ENCODE measurements at places on chromosomes 11 and 22.

DNA sequence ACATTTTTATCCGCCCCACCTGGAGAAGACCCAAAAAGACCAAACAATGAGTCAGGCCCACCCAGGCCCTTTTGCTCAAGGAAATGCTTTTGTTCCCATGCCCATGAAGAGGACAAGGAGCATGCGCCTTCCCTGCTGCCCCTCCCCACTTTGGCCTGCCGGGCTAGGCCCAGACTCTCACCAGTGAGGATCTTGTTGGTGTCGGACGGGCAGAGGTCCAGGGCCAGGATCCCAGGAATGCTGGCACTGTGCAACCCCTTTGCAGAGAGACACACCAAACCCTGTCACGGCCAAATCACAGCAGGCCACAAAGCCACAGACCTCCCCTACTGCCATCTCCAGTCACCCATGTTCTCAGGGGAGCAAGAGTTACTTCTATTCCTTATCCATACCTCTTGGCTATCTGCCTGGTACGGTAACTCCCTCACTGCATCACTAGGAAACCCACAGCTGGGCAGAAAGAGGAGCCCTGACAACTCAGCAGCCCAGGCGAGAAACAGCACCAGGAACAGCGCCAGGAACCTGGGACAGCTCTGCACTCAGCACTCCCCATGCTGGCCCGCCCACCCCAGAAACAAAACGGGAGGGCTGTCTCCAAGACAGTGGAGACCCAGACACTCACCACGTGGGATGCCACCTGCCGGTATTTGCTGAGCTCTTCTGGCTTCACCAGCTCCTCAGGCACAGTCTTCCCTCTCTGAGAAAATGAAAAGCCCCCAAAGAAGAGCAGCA is 5.5 kb downstream of the PRPF19 start:
- DNase-seq, result no peak

DNA sequence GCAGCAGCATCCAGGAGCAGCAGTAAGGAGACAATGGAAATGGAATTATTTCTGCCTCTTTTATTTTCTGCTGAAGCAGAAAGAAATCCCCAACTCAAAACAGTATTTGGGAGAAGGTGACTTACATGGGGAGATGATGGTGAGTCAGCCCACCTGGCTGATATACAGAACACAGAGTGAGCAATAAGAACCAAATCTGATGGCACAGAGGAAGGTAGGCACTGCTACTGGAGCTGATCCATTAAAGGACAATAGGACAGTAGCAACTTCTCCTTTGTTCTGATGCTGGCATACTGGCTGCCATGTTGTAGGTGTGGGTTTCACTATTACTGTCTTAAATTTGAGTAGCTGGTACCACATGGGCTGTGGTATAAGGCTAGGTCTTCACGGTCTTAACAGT is 45.2 kb downstream of the CLPB start:
- DNase-seq, result no peak

DNA sequence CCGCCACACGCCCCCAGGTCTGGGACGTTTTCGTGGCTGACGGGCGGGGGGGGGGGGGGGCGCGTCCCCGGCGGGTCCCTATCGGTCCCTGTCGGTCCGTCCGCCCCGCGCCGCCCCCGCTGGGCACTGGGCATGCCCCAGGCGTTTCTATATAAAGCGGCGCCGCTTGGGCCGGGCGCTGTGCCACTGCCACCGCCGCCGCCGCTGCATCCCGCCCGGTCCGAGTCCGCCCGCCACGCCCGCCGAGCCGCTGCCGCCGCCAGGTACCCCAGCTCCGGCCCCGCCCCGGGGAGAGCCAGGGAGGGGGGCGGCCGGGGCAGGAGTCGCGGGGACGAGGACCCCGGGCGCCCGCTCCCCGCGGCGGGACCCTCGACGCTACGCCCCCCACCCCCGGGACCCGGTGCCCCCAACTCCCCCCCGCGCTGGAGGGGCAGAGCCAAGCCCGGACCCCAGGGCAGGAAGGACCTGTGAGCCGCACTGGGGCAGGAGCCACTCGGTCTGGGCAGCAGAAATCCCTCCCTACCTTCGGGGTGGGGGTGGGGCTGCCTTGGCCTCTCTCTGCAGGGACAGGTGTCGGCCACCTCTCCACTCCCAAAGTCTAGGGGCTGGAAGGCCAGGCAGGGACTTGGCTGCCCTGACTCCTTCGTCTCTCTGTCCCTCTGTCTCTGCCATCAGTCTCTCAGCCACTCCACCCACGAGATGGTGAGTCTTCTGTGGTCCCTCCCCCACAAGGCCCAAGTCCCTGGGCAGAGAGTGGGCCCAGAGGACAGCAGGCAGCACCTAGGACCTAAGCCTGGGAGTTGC is at the start of gene CARNS1:
CARNS1 (plus strand) TSS at position 178 of the 804 bp plus-strand sequence; CDS start at position 700, 522 bp downstream.
- DNase-seq, result no peak

GRCh38 chr22:40014667-40015248 is 20.0 kb downstream of the FAM83F start:
- no peak for DNase-seq

GRCh38 chr22:20511578-20512229 is 4.3 kb downstream of the MED15 start:
- DNase-seq, result no peak

- DNase-seq, result no peak
Measured at GRCh38 chr11:14518820-14519219, 1.4 kb downstream of the PSMA1 start.

DNA sequence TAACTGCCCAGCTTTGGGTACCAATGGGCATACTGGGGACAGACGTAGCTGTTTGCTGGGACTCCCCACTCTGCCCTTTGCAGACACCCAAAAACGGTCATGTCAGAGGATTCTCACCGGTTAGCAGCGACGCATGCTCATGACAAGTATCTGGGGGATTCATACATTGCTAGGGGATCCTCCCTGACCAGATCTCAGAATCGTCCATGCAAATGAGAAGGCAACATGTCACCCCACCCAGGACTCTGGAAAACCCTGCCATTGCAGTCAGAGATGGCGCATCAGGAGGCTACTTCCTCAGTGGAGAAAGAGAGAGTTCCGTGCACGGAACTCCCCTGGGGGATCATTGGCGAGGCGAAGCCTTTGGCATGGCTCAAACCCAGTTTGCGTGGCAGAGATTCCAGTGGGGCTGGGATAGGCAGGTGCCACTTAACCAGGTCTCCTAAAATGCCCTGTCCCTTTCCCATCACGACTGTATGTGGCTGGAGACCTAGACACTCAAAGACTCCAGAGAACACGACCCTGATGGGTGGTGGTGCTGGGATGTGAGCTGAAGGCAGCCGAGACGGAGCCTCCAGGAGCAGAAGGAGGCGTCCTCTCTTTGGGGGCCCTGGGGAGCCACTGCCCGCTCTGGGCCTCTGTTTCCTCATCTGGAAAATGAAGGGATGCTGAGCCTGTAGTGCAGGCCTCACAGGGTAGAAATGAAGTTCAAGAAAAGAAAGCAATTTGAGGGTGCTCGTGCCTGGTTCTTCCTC is 4.9 kb downstream of the RGL4 start:
- DNase-seq, result no peak

GRCh38 chr22:24157822-24158135 is 23.5 kb upstream of the SUSD2 start:
- no peak for DNase-seq

- no peak for DNase-seq
Measured at GRCh38 chr22:26707581-26707980, 50.2 kb downstream of the MIAT start.

DNA sequence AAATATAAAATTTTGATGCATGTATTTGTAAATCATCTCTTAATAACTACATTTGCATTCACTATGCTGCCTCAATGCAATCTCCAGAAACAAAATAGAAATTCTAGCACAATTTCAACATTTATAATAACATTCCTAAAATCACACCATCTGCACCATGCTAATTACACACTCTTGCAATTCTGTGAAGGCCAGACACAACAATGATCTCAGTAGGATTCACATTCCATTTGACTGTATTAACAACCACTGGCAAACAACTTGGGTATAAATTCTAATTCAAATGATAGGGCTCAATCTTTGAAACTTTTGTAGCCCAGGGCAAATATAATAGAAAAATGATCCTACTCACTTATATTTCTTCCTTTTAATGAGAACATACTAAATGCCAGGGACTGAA is 25.9 kb downstream of the RAB6A start:
- DNase-seq, result no peak

GRCh38 chr11:64876835-64877341 is 1.5 kb downstream of the EHD1 start:
- DNase-seq, result peak; percentile 37

GRCh38 chr22:19123936-19124335 is 1.7 kb upstream of the DGCR2 start:
- DNase-seq, result no peak
